ENCODE measurements at places on chromosomes 7 and 10.

DNA sequence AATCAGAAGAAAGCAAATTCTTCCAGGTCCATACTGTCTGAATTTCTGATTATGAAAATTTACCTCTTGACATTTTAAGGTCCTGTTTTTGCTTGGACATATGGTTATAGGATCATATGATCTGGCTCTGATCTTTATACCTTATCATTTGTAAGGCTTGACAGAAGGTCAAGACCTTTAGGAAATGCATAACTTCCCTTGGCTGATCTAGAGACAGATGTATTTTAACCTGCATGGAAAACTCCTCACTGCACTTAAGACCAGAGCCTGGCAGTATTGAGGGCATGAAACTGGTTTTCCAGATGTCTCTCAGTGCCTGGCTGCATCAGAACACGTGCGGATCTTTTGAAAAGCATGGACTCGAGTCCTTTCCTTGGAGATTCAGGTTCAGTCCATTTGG, 55.9 kb downstream of the TRRAP start:
- DNase-seq, result no peak

DNA sequence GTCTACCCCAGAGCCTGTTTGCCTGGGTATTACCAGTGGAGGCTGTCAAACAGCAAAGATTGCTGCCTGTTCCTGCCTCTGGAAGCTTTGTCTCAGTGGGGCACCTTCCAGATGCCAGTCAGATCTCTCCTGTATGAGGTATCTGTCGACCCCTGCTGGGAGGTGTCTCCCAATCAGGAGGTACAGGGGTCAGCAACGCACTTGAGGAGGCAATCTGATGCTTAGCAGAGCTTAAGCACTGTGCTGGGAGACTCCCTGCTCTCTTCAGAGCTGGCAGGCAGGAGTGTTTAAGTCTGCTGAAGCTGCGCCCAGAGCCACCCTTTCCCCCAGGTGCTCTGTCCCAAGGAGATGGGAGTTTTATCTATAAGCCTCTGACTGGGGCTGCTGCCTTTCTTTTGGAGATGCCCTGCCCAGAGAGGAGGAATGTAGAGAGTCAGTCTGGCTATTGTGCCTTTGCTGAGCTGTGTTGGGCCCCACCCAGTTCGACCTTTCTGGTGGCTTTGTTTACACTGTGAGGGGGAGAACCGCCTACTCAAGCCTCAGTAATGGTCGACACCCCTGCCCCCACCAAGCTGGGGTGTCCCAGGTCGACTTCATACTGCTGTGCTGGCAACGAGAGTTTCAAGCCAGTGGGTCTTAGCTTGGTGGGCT, 62.2 kb downstream of the PPP1R9A start:
- no peak for DNase-seq

- peak; percentile 88 for DNase-seq
Measured at GRCh38 chr7:90250601-90251303, 5.8 kb downstream of the CFAP69 start.

GRCh38 chr7:42493436-42494198, 256.6 kb upstream of the GLI3 start:
- DNase-seq, result peak; percentile 92

GRCh38 chr7:129110258-129110981, 34.1 kb upstream of the TSPAN33 start:
- DNase-seq, result no peak

GRCh38 chr7:151110941-151111645, 24.8 kb downstream of the AGAP3 start:
- DNase-seq, result peak; percentile 65

- DNase-seq, result no peak
Measured at GRCh38 chr7:93535616-93536015, 38.9 kb downstream of the CALCR start.

DNA sequence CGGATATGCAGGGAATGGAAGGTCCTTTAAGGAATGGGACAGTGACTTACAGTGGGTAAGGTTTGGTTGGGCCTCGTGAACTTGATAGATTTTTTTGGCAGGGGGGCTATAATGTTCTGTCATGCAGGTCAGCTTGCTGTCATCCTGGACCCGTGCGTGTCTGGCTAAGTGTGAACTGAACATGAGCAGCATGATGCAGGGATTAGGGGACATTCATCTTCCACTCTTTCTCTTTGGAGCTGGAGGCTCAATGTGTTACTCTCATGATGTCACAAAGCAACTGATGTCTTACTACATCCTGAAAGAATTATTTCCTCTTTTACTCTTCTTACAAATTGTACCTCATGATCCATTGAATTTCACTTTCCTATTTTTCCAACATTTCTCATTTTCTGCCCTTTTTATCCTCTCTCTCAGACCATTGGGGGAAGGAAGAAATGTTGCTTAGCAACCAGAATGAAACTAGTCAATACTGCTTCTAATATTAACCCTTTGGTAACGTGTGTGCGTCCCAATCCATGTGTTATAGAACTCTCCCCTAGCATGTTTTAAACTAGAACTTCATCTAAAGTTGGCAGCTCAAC, 549.1 kb downstream of the LRMDA start:
- DNase-seq, result no peak

GRCh38 chr7:138876326-138876725, 78.3 kb upstream of the ATP6V0A4 start:
- no peak for DNase-seq

- DNase-seq, result peak; percentile 27
Measured at GRCh38 chr10:76301950-76302349, 870.5 kb downstream of the LRMDA start.

- no peak for DNase-seq
Measured at GRCh38 chr7:148173369-148173768, 417.2 kb upstream of the C7orf33 start.

DNA sequence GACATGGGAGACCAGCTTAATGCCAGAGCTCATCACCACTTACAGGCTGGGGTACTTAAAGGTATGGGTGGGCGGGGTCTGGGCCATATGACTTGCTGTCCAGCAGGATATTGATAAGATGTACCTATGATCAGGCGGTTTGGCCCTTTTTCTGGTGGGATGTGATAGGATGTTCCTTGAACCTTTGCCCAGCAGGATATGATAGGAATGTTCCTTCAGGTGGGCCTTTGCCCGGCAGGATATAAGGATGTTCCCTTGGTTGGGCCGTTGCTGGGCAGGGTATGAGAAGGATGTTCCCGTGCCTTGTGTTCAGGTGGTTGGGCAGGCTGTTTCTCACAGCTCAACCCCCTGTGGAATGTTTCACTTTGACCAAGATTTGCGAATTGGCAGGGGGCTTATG, 187.2 kb upstream of the CXCL12 start:
- DNase-seq, result no peak

DNA sequence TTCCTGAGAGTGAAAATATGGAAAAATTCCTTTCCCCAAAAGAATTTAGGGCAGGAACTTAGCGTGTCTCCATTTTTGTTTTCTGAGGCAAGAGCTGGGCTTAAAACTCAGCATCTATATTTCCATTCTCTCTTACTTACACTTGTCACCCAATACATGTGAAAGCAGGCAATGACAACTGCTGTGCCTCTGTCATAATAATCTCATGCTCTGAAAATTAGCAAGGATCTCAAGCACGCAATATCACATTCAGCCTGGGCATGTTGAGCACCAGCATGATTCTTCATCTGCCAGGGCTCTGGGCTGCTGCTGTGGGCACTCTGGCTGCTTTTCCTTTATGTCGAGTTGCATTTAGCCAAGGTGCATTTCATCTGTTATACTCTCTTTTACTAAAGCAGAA, 255.5 kb downstream of the SNX10 start:
- DNase-seq, result no peak

GRCh38 chr7:83835424-83835823, 186.5 kb upstream of the SEMA3E start:
- no peak for DNase-seq

DNA sequence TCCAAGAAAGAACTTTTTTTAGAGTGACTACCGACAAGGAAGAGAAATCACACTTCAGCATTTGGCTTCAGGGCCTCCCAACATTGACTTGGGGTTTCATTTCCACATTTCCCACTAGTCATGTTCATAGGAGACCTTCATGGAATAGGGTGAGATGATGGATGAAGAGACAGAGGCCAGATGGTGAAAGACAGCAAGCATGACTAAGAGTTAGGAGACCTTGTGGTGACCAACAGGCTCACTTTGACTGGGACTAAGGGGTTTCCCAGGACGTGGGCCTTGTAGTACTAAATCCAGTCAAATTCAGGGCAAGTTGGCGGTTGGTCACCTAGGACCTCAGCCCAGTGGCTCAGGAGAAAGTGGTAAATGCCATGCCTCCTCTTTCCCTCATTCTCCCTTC, 3.0 kb upstream of the GIMAP5 start:
- DNase-seq, result no peak

GRCh38 chr10:15545884-15546283, 173.8 kb downstream of the ITGA8 start:
- no peak for DNase-seq

GRCh38 chr10:61633665-61634064, 29.1 kb upstream of the CABCOCO1 start:
- peak; percentile 78 for DNase-seq

- DNase-seq, result no peak
Measured at GRCh38 chr7:74064696-74065095, 18.9 kb upstream of the LIMK1 start.

DNA sequence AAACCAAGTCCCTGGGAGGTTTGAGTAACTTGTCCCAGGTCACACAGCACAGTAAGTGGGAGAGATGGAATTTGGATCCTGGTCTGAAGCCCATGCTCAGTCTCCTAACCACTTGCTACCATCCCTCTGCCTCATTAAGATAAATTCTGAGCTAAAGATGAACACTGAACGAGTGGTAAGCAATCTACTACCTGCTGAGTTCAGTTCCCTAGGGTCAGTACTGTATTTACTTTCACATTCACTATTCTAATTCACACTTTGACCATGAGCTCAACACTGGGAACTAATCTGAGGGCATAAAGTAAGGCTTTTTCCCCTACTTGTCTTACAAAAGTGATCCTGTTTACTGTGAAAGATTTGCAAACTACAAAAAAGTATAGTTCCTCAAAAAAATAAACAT, 2.4 kb downstream of the UROS start:
- no peak for DNase-seq

DNA sequence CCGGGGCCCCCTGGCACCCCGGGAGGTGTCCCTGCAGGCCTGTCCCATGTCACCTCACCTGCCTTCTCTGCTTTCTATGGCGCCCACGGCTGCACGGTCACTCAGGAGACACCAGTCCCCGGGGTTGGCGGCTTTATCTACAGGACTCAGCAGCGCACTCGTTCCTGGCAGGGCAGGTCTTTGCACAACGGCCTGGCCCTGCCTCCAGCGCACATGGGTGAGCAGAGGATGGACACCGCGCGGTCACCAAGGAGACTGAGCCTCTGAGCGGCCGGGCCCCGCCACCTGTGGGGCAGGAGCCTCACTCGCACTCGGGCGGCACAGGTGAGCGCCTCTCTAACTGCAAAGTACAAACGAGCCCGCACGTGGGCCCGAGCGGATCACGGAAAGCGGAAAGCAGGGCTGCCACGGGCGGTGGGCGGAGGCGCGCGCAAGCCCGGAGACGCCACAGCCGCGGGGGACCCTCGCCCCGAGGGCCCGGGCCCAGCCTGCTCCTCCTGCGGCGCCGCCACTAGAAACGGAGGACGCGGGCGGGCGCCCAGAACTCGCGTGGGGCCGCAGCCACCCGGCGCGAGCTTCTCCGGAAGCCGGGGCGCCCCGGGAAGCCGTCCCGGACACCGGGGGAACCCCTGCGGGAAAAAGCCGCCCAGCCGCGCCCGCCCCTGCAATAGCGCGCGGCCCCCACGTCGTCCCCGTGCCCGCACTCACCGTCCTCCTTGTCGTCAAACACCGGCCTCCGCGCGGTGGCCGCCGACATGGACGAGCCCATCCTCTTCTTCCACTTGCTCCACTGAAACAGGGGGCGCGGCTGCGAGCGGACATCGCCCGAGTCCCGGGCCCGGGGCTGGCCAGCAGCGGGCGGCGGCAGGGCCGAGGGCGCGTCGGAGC, 642 bp downstream of the STK32C start:
- DNase-seq, result no peak

DNA sequence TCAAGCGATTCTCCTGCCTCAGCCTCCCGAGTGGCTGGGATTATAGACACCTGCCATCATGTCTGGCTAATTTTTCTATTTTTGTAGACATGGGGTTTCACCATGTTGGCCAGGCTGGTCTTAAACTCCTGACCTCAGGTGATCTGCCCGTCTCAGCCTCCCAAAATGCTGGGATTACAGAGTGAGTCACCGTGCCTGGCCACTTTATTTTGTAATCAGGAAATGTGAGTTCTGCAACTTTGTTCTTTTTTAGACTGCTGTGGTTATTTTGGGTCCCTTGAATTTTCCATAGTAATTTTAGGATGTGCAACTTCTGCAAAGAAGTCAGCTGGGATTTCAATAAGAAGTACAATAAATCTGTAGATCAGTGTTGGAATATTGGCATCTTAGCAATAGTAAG, 96.8 kb downstream of the CYTH3 start:
- DNase-seq, result peak; percentile 80

DNA sequence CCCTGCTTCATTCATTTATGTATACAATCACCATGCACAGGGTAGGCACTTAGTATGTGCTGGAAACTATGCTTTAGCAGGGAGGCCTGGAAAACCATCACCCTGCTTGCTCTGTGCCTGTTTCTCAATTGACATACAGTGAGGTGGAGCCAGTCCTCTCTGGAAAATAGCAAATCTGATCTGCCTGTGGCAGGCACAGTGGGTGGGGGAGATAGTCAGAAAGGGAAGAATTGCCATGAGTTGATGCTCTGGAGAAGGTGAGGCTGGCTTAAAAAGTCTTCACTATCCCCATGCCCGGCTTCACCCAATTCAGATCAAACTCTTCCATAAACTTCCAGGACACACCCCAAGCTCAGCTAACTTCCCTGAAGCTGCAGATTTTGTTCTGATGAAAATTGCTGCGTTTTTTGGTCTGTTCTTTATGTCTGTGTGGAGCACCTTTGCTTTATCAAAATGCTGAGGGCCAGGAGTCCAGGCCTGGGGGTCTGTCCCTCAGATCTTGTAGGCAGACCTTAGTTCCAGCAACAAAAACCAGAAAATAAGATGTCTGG, 84.8 kb downstream of the ANK3 start:
- DNase-seq, result no peak

DNA sequence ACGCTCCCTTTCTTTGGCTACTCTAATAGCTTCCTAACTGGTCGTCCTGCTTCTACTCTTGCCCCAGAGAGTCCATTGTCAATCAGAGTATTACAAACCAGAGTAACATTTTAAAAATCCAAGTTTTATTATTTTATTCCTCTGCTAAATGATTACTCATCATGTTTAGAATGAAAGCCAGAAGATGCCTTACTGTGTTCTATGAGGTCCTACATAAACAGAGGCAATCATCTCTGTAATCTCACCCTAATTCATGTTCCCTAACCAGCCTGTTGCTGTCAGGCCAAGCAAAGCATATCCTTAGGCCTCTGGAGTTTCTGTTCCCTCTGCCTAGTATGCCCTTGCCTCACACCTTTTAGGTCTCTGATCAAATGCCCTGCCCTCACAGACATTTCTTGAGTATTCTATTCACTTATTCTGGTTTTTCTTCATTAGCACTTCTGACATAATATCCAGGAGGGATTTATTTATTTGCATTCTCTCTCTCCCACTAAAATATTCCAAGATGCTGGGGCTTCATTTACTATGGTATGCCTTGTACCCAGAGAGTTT, 497.5 kb downstream of the PHTF2 start:
- DNase-seq, result no peak
